ENCODE measurements at places on chromosomes 1 and 21.
A peak's percentile ranks its signal among the peaks of the same experiment; 100 is the strongest.

GRCh38 chr1:104973516-104973915 lies 1223.8 kb downstream of the AMY1C start:
- no peak for DNase-seq

DNA sequence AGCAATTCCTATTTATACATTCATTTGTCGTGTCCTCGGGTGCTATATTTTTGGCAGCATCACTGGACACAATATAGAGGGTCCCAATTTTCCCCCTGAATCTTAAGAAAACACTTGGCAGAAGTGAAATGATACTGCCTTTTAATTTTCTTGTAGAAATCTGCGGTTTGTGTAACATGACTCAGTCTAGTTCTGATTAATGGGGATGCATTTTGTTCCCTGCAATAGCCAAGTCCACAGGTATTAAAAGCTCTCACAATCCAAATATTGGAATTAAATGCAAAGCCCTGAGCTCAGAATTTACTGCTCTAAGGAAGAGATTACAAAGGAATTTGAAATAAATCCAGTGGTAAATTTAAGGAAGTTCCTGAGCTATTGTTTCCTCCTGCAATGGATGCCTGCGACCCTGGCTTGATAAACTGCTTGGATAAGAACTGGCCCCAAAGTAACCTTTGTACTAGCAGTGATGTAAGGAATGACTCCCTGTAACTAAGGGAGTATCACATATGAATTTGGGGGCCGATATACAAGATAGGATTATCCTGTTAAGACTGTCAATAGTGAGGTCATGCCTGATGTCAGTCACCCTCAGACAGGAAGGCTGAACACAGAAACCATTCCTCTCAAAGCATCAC lies 349.7 kb upstream of the C1orf87 start:
- no peak for DNase-seq

GRCh38 chr1:38558055-38558454 lies 301.5 kb downstream of the RRAGC start:
- no peak for DNase-seq

- peak; percentile 13 for DNase-seq
These were observed 29.4 kb upstream of the TRIM17 start for GRCh38 chr1:228445843-228446650.

DNA sequence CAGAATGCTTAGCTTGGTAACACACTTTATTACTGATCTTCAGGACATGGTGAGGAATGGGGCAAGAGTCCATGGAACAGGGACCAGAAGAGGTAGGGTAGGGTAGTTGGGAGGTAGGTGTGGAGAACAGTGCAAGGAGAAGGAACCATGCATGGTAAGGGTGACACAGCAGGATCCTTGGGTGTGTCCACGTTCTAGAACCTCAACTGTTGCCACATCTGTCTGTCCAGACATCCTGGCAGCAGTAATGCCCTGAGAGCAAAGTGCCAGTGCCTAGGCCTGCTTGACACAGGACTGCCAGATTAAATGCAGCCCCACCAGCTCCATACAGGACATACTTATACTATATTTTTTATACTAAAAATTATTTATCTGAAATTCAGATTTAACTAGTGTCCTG lies 13.9 kb downstream of the DMAP1 start:
- no peak for DNase-seq

DNA sequence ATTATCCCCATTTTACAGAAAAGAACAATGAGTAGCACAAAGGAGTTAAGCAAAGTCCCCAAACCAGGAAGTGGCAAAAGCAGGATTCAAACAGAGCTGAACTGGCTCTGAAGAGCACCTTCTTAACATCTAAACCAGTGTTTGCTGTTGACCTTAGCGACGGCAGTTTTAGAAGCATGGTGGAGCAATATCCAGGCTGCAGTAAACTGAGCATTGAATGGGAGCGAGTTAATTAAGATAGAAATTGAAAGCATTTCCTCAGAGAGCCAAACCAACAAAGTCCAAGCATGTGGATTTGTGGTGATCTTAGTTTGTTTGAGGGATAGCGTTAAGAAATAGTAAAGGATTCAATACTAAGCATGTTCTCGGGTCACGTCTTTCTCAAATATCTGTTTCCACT lies 13.4 kb upstream of the ZNF281 start:
- no peak for DNase-seq

DNA sequence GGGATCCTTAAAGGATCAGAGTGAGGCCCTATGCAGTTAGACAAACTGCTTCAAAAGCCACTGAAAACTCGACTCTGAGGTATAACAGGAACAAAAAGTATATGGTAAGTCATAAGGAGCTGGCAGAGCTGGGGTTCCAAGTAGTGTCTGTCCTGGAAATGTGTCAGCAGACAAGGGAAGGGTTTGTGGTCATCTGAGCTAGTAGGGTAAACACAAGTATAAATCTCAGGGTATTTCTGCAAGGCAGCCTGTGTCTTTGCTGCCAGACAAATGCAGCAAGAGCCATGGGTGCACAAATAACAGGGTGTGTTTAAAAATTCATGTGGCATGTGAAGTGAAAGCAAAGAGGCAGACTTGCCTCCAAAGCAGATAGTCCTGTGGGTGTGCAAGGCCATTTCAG lies 759.0 kb upstream of the ADAMTS5 start:
- DNase-seq = peak; percentile 4

DNA sequence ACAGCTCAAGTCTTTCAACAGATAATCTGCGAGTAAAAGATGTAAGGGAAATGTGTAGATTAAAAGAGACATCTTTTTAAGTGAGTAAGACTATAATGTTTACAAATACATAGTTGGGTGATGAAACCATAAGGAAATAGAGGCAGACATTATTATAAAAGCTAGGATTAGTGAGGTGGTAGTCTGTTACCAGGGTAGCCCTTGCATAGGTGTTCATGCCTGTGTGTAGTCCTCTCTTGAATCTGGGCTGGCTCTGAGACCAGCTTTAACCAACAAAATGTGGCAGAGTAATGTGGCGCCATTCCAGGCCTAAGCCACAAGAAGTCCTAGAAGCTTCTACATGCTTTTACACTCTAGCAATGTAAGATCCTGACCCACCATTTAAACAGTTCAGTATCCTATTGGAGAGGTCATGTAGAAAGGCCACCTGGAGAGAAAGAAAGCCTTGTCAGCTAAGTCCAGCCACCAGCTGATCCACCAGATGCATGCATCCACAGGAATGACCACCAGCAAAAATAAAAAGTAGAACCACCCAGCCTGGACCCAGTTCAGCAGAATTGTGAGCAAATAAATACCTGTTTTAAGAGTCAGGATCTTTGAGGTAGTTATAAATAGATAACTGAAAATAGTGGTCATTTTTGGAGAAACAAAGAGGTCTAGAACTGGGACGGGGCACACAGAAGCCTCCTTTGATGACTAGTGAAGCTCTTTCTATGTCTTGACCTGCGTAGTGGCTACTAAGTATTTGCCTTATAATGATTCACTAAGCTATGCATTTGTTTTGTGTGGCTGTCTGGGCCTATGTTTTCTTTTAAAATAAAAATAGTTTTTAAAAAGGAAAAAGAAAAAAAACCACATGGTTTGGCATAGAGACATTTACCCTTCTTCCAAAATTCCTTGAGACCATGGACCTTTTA lies 8.1 kb downstream of the NIBAN1 start:
- peak; percentile 59 for DNase-seq

DNA sequence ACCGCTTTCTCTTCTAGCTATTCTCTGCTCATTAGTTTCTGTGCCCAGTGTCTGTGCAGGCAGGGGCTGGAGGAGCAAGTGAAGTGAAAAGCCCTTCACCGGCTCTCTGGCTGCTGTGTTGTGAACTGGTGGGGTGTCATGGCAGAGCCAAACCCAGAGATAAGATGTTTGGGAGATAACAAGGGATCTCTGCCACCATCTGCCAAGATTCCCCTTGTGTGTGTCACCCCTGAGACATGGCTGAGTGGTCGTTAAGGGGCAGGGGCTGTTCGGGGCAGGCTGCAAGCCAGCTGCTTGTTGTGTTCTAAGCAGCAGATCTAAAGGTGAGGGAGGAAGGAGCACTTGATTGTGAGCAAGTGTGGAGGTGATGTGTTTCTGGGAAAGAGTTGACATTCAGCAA lies 24.5 kb downstream of the CNIH3 start:
- no peak for DNase-seq

- DNase-seq = peak; percentile 18
These were observed 33.7 kb downstream of the KCND3 start for GRCh38 chr1:111955755-111956154.

- DNase-seq = no peak
These were observed 70.2 kb downstream of the BACH1 start for GRCh38 chr21:29368906-29369305.

- peak; percentile 65 for DNase-seq
These were observed 36.7 kb upstream of the FAM163A start for GRCh38 chr1:179706339-179706941.

- no peak for DNase-seq
These were observed 15.7 kb downstream of the OR2B11 start for GRCh38 chr1:247442164-247442563.

DNA sequence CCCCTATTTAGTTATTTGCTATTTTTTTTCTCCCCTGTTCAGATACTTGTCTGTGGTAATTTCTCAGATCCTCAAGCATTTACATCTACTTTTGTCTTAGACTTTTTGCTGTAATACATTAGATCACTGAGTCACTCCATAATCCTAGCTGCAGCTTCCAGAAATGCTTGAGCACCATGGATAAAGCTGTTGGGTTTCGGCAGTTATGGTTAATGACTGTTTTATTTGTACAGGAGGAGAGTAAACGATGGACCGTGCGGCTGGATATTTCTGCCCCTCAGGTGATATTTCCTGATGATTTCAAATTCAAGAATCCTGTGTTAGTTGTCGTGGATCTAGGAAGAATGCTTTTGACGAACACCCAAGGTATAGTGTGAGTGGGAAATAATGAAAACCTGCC lies 42.9 kb downstream of the VPS13D start:
- DNase-seq = no peak

GRCh38 chr1:237562242-237562823 lies 328.4 kb downstream of the ZP4 start:
- peak; percentile 66 for DNase-seq
